Ovary (tissue), 10 donors: ENCODE measurements at places on chromosomes 3 and 15.

DNA sequence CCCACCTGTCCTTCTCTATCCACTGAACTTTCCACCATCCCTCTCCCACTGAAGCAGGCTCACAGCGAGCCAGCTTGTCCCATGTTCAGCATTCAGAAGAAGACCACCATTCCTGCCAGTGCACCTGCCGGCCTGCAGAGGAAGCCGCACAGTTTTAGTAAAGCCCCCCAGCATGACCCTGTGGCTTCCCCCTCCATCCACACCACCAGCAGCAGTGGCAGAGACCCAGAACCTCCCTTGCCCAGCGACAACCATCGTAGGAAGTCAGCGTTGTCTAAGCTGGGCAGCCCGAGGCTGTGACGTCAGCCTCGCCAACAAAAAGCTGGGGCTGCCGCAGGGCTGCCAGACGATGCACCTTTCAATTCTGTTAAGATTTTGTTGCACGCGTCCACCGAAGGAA lies 66.6 kb upstream of the TAMM41 start:
- no peak for DNase-seq

DNA sequence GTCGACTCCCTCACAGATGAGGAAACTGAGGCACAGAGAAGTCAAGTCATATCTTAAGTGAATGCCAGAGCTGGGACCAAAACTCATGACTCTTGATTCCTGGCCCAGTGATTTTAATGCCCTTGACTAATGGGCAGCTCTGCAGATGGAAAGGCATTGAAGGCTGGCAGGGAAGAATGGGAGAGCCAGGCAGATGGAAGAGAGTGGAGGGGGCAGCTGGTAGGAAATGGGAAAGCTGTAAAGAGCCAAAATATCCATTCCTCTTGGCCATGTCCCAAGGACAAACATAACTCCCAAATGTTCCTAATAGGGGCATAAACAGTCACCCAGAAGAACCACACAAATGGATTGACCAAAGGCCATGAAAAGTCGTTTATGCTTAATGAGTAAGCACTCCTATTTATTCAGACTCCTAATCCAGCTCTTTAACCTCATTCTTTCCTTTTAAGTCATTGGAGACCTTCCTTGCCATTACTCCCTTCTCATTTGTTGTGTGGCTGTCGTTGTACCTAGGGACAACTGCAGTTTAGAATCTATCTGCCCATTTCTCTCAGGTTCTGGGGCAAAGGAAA lies 330.5 kb upstream of the ROPN1 start:
- DNase-seq: no peak

DNA sequence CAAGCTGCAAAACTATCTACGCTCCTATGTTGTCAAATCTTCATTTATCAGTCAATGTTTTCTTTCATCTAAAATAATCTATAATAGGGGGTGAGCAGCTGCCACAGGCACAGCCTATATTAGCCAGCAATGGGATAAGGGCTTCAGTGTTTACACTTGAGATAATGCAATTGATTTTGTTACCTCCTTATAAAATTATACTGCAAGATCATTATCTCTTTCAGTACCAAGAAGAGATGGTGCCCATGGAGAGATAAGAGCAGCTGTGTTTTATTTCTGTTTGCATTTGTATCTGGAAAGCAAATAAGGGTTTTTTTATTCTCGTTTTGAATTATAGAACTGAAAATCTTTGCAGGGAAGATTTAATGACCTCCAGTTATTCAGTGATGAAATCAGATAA lies 68.9 kb downstream of the PLD1 start:
- DNase-seq: no peak

- DNase-seq: no peak
Observed at GRCh38 chr3:98894791-98895576, 6.5 kb downstream of the DCBLD2 start.

DNA sequence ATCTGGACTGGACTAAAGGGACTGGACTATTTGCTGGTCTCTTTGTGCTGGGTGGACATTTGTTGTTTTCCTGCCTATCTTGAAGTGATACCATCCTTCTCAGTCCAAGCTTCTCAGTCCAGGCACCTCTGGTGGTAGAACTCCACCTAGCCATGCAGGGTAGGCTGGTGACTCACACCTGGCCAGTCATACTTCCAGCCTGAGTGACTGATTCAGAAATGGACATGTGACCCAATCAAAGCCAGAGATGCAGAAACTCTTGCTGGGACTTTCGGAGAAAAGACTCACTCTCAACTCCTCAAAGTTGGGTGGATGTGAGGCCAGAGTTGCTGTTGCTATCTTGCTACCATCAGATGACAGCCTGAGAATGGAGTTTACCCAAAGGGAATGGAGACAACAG lies 5.6 kb upstream of the ASB14 start:
- DNase-seq: no peak

DNA sequence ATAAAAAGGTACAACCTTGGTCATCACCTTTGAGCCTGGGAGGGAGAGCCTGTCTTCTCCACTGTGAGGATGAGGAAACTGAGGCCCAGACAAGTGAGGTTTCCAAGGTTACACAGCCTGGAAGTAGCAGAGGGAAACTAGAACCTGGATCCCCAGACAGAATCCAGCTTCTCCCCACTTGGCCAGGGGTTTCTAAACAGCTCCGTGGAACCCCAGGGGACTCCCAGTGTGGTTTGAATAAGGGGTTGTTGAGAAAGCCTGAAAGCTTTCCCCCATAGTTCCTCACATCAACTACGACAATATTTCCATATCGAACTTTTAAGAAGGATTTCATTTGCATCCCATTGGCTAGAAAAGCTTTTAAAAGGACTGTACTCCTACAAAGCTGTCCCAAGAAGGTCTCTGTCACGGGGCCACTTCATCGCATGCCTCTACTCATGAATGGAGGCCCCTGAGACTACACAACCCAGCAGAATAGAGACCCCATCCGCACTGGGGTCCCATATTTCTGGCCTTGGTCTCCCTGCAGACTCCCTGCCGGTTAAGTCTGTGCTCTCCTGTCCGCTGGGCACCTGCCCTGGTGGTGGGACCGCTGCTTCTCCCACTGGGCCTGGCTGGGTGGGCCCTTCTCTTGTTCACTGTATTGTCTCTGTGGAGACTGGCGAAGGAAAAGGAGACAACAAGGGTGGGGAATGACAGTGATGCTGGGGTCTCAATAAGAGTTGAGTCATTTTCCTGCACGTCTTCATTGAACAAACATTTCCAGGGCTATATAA lies 178.5 kb downstream of the SMAD6 start:
- DNase-seq: no peak

DNA sequence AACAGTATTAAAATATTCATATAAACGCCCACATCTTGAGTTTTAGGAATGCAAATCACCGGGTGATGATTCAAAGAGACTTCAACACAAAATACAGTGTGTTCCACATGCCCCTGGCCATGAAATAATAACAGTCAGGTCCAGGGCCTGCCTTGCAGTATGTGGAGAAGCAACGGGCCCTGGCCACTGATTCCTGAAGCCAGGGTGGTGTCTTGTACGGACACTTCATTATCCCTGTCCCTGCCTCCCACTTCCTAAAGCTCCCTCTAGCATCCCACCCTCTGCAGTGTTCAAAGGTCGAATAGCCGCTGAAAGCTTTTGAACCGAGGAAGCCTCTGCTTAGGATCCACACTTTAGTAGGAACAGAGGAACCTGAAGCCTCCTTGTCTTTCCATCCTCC lies 50.4 kb upstream of the PCSK6 start:
- DNase-seq: no peak

- no peak for DNase-seq
Observed at GRCh38 chr3:112481302-112481721, 18.0 kb downstream of the BTLA start.

DNA sequence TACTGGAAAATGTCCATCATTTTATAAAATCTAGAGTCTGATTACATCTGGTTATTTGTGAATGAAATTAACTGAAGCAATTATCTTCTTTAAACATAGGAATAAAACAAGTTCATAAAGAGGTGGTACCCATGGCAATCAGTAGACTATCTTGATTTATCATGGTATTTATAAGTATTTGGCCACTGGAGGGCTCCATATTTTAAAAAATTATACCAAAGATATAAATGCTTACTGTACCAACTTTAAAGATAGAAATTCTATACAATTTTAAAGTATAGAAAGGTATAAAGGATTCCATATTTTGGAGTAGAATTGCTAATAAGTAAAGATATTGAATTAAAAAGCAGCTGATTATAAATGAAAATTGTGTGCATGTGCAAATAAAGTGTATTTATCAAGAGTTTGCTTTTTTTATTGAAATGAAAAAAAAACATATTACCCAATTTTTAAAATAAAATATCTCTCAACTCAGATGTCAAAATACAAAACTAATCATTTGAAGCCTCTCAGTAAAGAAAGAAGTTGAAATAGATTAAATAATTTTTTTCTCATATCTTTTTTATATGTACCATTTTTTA lies 105.3 kb downstream of the BBX start:
- DNase-seq: no peak
